ENCODE measurements at places on chromosomes 13 and 19. TPM values are rescaled to one million over a fixed set of nuclear protein-coding genes. Genes with fewer than 3 reads are reported as not detected.

UPF1 gene
- total RNA-seq = 25.7 TPM

GRCh38 chr19:33399745-33400681 lies 26.5 kb downstream of the CEBPG start:
- DNase-seq = no peak

C19orf85 gene
- total RNA-seq = not detected

GRCh38 chr13:80955501-80955900 lies 614.6 kb upstream of the SPRY2 start:
- DNase-seq = no peak

MBD3L2 gene
- total RNA-seq = not detected

BCL3 gene
- 2.7 TPM for total RNA-seq

GRCh38 chr13:76886005-76886291 lies 257 bp downstream of the KCTD12 start:
- DNase-seq = no peak

DNA sequence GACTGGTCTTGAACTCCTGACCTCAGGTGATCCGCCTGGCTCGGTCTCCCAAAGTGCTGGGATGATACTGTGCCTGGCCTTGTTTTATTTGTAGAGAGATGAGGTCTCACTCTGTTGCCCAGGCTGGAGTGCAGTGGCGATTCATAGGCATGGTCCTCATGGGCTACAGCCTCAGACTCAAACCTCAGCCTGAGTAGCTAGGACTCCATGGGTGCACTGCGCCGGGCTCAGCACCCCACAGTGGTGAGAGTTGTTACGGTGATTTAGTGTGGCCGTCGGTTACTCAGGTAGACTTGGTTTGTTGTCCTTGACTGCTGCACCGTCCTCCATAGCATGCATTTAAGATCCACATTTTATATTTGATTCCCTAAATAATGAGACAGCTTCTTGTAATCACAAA lies 80.7 kb downstream of the SLC6A16 start:
- no peak for DNase-seq

GRCh38 chr19:10295305-10295846 lies 5.6 kb downstream of the ICAM5 start:
- no peak for DNase-seq

DNA sequence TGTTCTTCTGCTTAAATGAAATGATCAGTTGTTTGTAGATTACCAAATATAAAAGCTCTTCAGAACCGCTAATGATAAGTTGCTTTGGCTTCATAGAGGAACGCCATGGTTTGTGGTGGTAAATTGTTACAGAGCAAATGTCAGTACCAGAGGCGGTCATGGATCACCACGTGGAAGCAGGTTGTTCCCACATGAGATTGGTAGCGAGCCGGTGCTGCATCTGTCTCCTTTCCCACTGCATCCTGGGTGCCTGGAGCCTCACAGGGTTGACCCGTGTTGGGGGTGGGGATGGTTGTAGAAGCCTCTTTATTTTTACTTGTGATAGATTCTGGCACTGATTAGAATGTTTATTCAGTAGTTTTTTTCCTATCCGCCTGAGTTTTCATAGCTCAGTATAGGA lies 14.7 kb downstream of the GARRE1 start:
- no peak for DNase-seq

GRCh38 chr19:10701955-10702525 lies 801 bp downstream of the QTRT1 start:
- no peak for DNase-seq

SLC17A7 gene
- total RNA-seq = 1.2 TPM

- DNase-seq = no peak
These were observed 20.1 kb downstream of the SLC27A1 start for GRCh38 chr19:17490411-17490810.

- DNase-seq = peak; percentile 48
These were observed 23.5 kb downstream of the KCTD15 start for GRCh38 chr19:33819880-33820781.

GRCh38 chr19:16091546-16092475 lies 15.5 kb downstream of the TPM4 start:
- DNase-seq = no peak

DNA sequence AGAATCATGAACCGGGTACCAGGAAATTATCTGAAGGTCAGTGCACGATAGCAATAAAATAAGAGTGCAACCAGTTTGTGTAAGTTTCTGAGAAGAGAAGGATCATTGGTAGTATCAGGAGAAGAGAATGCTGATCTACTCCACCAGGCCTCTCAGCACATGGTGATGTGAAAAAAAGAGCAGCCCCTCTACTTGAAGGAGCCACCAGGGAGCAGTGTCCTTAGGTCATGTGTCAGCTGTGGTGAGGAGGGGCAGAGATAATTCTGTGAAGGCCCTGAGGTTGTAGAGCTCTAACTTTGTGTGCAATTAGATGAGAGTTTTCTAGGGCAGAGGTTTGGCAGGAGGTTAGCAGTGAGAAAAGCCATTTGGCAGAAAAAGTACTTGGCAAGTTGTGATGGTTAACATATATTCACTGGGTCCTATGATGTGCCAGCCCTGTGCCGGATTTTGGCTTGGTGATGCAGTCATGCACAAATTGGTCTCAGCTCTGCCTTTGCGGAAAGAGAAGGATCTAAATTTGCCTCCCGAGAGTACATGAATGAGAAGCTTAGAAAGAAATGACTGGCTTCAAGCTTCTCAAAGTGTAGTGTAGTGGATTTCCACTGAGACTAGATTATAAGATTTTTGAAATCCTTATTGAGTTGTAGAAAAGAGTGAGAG lies 19.2 kb upstream of the ZC3H13 start:
- DNase-seq = peak; percentile 12

ATP4A gene
- total RNA-seq = not detected

DNA sequence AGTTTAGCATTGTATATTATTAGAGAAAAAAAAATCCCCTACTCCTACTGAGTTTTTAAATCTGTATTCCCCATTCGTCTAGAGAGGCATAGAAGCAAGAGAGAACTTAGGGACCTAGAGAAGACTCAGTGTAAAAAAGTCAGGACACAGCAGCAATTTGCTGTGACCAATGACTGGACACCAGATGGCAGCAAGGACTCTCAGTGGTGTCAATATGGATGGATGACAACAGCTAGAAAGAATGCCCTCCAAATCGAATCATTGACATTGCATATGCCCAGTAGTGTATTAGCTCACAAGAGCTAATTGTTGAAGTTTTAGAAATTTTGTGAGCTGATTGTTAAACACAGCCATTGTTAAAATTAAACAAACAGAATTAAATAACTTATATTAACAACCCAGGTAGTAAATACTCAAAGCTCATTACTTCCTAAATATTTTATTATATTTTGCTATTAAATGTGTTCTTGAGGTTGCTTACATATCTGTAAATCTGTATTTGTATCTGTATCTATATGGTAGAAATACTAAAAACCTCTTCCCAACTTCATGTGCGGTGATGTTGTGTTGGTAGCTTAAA lies 43.9 kb downstream of the SIAH3 start:
- DNase-seq = peak; percentile 82

ZNF439 gene
- total RNA-seq = 0.27 TPM

DNA sequence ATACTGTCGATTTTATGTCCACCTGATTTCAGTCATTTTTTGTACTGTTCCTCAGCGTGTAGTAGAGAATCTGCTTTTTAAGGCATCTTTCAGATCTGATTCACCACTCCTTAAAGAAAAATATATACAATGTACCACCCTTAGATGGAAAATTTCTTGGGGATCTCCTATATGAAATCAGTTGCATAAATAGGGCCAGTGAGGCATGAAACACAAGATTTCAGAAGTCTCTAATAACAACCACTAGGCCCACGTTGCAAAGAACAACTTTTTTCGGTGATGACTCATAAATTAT lies 1.4 kb downstream of the USP12 start:
- DNase-seq = no peak

All from SK-MEL-5 (cell line).